ENCODE measurements at places on chromosomes 2 and 18. TPM values are rescaled to one million over a fixed set of nuclear protein-coding genes. Genes with fewer than 3 reads are reported as not detected.

DNA sequence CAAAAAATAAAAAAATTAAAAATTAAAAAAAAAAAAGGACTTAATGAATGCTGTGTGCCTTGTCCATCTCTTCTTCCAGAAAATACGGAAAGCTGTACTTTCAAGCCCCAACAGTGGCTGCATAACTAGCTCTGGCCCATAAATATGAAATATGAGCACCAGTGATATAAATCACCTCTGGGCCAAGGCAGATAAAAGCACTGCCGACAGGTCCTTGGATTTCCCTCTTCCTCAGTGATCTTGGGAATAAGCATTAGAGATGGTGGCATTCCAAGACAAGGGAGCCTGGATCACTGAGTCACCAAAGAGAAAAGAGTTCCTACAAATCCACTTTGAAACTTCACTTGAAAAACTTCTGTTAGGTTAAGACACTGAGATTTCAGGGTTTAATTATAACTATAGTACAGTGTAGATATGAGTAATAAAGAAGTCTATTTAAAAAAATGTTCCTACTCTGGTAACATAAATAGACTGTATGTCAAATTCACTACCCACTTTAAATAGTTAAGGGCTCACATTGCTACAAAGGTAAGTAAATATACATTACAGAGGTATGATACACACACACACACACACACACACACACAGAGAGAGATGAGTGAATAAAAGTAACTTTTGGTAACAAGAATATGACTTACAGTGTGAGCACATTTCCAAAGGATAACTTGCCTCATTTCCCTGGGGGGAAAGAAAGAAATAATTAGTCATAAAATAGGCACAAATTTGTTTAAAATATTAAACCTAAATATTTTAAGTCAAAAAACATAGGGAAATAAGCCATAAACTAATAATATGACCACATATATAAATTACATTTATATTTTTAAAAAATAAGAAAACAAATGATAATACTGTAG lies 35.6 kb downstream of the PPP3R1 start:
- peaks cover 9% of the 10 kb centered on the region for H3K36me3 ChIP-seq
- no peak overlapping the region for H3K4me3 ChIP-seq
- DNase-seq = peak; percentile 57
- peaks cover 12% of the 10 kb centered on the region for H3K4me1 ChIP-seq

The TMEM178A gene
- total RNA-seq = 0.18 TPM

DNA sequence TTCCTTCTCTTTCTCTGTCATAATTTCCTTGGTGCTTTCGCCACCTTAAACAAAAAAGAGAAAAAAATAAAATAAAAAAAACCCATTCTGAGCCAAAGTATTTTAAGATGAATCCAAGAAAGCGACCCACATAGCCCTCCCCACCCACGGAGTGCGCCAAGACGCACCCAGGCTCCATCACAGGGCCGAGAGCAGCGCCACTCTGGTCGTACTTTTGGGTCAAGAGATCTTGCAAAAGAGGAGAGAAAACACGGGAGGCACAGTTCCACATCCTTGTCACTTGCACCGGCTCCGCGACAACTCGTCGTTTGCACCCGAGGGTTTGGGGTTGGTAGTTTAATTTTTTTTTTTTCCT lies 1.8 kb upstream of the SP9 start:
- no peaks in the 10 kb centered on the region for H3K36me3 ChIP-seq
- H3K27me3 ChIP-seq = peaks cover 96% of the 10 kb centered on the region
- H3K27ac ChIP-seq = no peak overlapping the region
- peaks cover 13% of the 10 kb centered on the region for H3K4me1 ChIP-seq
- no peak for DNase-seq

The UGT1A5 gene
- not detected for total RNA-seq

The NBAS gene
- 88.9 TPM for total RNA-seq

The IL1F10 gene
- not detected for total RNA-seq

GRCh38 chr2:235514627-235515363 lies 21.0 kb downstream of the AGAP1 start:
- H3K27ac ChIP-seq = no peak overlapping the region
- no peak for DNase-seq
- peaks cover 8% of the 10 kb centered on the region for H3K4me1 ChIP-seq
- H3K4me3 ChIP-seq = no peak overlapping the region

GRCh38 chr18:44789710-44790109 lies 109.0 kb downstream of the SETBP1 start:
- no peak overlapping the region for H3K4me3 ChIP-seq
- DNase-seq = no peak
- H3K27ac ChIP-seq = no peak overlapping the region
- H3K36me3 ChIP-seq = no peaks in the 10 kb centered on the region

DNA sequence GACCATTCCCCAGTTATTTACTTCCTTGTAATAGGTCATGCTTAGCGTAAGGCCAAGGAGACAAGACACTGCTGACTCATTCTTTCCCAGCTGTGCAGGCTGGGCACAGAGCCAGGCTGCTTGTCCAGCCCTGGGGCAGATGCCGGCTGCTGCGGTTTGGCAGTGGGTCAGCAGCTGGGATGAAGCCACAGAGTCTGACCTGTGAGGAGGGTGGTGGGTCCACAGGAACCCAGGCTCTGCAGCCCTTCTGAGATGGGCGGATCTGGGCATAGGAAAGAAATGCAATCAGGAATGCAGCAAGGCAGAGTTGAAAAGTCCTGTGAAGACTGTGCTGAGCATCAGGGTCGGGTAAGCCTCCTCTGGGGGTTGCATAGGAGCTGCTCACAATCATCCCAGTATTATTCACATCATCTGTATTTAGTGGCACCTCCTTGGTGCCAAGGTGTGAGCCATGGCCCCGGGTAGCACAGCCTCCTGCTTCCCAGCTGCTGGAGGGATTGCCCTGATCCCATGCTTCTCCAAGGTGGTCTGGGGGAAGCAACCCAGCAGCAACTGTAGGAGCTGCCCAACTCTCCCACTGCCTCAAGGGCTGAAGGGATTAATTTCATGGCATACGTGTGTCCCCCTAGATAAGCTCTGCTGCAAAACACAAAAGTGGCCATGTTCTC lies 139.0 kb downstream of the DDX1 start:
- DNase-seq = peak; percentile 92
- H3K27me3 ChIP-seq = peaks cover 18% of the 10 kb centered on the region
- H3K36me3 ChIP-seq = no peaks in the 10 kb centered on the region

DNA sequence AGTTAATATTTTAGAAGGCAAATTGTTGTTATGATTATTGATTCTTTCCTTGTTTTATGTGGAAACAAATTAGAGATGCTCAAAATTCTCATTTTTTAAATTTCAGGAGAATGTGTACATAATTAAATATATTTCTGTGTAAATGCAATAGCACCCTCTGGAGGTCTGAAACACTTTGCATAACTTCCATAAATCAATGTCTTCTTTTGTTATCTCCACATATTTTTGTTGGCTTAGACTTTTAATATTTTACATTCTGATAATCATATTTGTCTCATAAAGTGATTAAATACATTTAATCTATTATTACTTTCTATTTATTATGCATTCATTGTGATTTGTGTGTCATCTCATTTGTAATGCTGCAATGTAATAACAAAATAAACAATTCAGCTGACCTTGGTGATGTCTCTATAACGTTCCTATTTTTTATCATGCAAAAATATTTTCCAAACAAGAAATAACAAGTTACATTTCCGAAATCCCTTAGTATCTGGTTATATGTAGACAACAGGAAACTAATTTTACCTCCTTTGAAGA lies 201.8 kb upstream of the GALNT5 start:
- no peak overlapping the region for H3K4me3 ChIP-seq

DNA sequence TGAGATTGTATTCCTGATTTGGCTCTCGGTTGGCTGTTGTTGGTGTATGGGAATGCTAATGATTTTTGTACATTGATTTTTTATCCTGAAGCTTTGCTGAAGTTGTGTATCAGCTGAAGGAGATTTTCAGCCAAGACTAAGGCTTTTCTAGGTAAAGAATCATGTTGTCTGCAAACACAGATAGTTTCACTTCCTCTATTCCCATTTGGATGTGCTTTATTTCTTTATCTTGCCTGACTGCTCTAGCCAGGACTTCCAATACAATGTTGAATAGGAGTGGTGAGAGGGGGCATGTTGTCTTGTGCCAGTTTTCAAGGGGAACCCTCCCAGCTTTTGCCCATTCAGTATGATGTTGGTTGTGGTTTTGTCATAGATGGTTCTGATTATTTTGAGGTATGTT lies 90.4 kb downstream of the CYP26B1 start:
- no peaks in the 10 kb centered on the region for H3K36me3 ChIP-seq
- H3K4me3 ChIP-seq = no peak overlapping the region

DNA sequence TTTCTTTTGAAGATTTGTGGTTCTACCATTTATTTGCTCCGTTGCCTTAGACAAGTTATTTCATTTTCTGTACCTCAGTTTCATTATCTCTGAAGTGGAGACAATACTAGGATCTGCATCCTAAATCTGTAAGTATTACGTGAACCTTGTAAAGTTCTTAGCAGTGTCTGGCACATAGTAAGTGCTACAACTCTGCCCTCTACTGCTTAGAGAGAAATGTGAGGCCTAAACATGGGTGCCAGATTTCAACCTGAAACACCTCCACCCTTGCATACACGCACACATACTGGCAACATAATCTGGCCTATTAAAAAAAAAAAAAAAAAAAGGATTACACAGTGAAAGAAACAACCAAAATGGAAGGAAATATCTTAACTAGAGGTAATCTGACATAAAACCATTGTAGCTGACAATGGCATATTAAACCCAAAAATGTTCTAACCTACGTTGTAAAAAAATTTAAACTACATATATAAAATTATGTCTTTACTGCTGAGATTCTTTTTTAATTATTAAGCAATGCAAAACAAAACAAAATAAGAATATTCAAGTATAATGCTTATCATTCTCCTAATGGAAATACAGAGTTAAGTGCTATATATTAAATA lies 132.6 kb downstream of the MAP2 start:
- DNase-seq = peak; percentile 59
- H3K4me1 ChIP-seq = no peaks in the 10 kb centered on the region
- no peaks in the 10 kb centered on the region for H3K27me3 ChIP-seq
- H3K36me3 ChIP-seq = no peaks in the 10 kb centered on the region
- H3K27ac ChIP-seq = no peak overlapping the region

The SATB2 gene
- total RNA-seq = 8.4 TPM

DNA sequence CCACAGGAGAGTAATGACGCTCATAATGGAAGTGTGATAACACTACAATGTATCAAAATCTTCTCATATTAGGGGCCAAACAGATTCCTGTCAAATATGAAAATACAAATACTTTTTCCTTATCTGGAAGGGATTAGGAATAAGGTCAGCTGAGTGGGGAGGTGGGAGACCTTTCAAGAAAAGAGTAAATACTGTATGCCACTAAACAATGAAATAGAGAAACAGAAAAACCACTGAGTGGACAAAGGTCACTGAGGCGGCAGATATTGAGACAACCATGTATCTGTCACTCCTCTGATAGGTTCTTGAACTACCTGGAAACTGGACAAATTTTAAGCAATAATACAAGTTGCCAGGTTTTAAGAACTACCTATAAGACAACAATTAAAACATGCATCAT lies 59.3 kb downstream of the RTTN start:
- H3K27ac ChIP-seq = no peak overlapping the region
- H3K27me3 ChIP-seq = no peaks in the 10 kb centered on the region
- peaks cover 5% of the 10 kb centered on the region for H3K36me3 ChIP-seq
- H3K4me1 ChIP-seq = no peaks in the 10 kb centered on the region

The CFAP65 gene
- total RNA-seq = not detected

The TMEM163 gene
- not detected for total RNA-seq

The ATG16L1 gene
- total RNA-seq = 26.9 TPM

- H3K27ac ChIP-seq = no peak overlapping the region
- peaks cover 2% of the 10 kb centered on the region for H3K4me1 ChIP-seq
- H3K36me3 ChIP-seq = no peaks in the 10 kb centered on the region
- no peak overlapping the region for H3K4me3 ChIP-seq
- H3K27me3 ChIP-seq = no peaks in the 10 kb centered on the region
- no peak for DNase-seq
These were observed 53.6 kb downstream of the PIEZO2 start for GRCh38 chr18:11095674-11096293.

The FSHR gene
- not detected for total RNA-seq

DNA sequence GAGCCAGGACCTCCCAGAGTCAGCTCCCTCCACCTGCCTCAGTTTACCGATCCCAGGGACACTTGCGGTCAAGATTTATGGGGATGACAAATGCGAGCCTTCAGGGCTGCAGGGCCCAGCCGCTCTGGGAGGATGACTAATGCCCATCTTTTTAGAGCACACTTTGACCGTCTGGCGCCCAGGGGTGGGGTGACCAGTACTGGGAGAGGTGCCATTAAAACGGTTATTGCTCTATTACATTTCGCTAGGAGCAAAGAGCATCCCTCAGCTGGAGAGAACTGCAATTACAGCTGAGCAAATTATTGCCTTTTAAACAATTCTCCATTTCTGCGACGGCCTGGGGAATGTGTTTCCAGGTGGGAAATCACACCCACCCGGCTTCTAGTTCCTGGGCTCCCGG lies 42.6 kb upstream of the HPCAL1 start:
- H3K27me3 ChIP-seq = peaks cover 34% of the 10 kb centered on the region
- no peak for DNase-seq
- H3K27ac ChIP-seq = no peak overlapping the region
- H3K36me3 ChIP-seq = no peaks in the 10 kb centered on the region

GRCh38 chr2:7888876-7889275 lies 793.0 kb upstream of the ID2 start:
- no peak overlapping the region for H3K4me3 ChIP-seq
- H3K4me1 ChIP-seq = no peaks in the 10 kb centered on the region
- no peaks in the 10 kb centered on the region for H3K27me3 ChIP-seq
- DNase-seq = no peak

GRCh38 chr2:218010984-218011652 lies 8.3 kb upstream of the TNS1 start:
- H3K27ac ChIP-seq = no peak overlapping the region
- H3K36me3 ChIP-seq = no peaks in the 10 kb centered on the region
- DNase-seq = no peak
- no peak overlapping the region for H3K4me3 ChIP-seq

- H3K27me3 ChIP-seq = peaks cover 2% of the 10 kb centered on the region
- no peak overlapping the region for H3K4me3 ChIP-seq
- no peak overlapping the region for H3K27ac ChIP-seq
- H3K36me3 ChIP-seq = peaks cover 3% of the 10 kb centered on the region
- DNase-seq = peak; percentile 87
- no peaks in the 10 kb centered on the region for H3K4me1 ChIP-seq
These were observed 20.1 kb downstream of the ARID5A start for GRCh38 chr2:96556441-96557330.

The SLC4A5 gene
- not detected for total RNA-seq

DNA sequence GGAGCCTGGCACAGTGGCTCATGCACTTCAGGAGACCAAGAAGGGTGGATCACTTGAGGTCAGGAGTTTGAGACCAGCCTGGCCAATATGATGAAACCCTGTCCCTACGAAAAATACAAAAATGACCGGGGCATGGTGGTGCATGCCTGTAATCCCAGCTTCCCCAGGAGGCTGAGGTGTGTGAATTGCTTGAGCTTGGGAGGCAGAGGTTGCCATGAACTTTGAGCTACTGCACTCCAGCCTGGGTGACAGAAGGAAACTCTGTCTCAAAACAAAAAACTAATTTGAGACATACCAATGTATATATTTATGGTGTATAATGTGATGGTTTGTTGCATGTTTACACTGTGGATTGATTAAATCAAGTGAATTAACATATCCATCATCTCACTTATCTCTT lies 21.8 kb upstream of the ZNF512 start:
- H3K4me3 ChIP-seq = no peak overlapping the region
- H3K27me3 ChIP-seq = no peaks in the 10 kb centered on the region
- H3K27ac ChIP-seq = no peak overlapping the region
- no peaks in the 10 kb centered on the region for H3K36me3 ChIP-seq
- DNase-seq = no peak

- no peak overlapping the region for H3K27ac ChIP-seq
- H3K27me3 ChIP-seq = no peaks in the 10 kb centered on the region
- peak; percentile 64 for DNase-seq
- H3K4me3 ChIP-seq = no peak overlapping the region
These were observed 4.0 kb downstream of the YES1 start for GRCh38 chr18:808086-808485.

The RGPD3 gene
- total RNA-seq = 0.18 TPM

The KLHL30 gene
- under 0.01 TPM for total RNA-seq
